D341Med (cell line): ENCODE measurements at places on chromosomes 2 and 18.

GRCh38 chr2:60309941-60310660, 243.4 kb downstream of the BCL11A start:
- no peak for DNase-seq

- DNase-seq, result no peak
Observed at GRCh38 chr2:112144966-112145365, 6.8 kb downstream of the FBLN7 start.

DNA sequence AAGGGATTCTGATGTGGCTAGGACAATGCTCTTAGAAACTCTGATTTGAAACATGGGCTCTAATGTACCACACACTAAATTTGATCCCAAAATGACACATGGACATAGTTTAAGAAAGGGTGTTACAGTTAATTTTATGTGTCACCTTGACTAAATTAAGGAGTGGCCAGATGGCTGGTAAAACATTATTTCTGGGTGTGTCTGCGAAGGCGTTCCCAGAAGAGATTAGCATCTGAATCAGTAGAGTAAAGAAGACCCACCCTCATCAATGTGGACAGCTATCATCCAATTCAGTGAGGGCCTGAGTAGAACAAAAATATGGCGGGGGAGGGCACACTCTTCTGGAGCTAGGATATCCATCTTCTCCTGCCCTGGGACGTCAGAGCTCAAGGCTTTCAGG, 283.1 kb upstream of the CHAC2 start:
- DNase-seq, result no peak

- DNase-seq, result no peak
Observed at GRCh38 chr2:71747559-71747958, 294.2 kb downstream of the DYSF start.

- no peak for DNase-seq
Observed at GRCh38 chr2:7825591-7826312, 856.1 kb upstream of the ID2 start.

- DNase-seq, result peak; percentile 90
Observed at GRCh38 chr18:44744161-44745121, 63.8 kb downstream of the SETBP1 start.

DNA sequence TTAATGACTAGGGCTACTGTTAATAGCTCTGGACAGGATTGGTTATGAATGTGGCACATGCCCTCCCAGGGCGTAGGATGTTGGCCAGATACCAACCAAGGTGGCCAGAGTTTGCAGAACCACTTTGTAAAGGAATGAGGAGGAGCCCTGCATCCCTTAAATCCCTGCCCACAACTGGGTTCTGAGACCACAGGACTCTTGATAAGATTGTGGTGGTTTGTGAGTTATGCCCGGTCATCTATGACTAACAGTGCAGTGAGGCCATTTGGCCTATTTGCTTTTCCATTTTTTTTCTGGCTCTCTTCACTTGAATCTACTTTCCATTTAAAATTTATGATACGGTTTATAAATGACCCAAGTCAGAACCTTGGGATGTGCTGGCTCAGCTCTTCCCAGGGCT, 294.5 kb downstream of the PRKCE start:
- no peak for DNase-seq
